ENCODE measurements at places on chromosomes 5 and 9.

- DNase-seq: no peak
Measured at GRCh38 chr9:98642661-98643312, 65.9 kb downstream of the GABBR2 start.

DNA sequence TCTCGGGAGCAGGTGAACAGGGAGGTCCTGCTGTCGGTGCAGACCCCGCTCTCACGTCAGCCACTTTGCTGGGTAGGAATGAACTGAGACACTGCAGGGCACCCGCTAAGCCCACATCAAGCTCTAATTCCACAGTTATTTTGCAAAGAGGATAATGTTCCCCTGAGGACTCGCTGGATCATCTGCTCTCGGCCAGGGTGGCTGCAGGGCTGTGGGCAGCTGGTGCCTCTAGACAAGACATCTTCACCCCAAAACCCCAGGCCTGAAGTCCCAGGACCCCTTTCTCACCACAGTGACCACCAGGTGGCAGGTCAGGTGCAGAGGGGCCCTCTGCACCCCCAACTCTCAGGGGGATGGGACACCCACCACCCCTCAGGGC lies 135.1 kb upstream of the PPP1R26 start:
- DNase-seq: no peak

- DNase-seq: no peak
Measured at GRCh38 chr9:129164246-129164930, 13.7 kb downstream of the IER5L start.

DNA sequence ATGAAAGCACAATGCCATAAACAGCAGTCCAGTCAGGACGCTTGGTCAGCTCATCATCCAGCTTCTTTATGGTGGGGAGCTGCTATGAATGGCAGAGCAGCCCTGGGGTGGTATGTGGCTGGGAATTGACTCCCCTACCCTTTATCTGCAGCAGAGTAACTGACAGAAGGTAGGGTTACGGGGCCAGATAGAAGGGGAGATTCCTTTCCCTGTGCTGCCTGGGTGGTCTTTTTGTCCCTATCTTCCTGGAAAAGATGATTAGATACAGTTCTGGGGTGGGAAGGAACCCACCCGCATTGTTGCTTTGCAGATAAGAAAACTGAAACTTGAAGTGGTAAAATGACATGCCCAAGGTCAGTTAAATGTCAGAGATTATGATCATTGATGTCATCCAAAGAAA lies 405.5 kb downstream of the ARHGEF28 start:
- no peak for DNase-seq

DNA sequence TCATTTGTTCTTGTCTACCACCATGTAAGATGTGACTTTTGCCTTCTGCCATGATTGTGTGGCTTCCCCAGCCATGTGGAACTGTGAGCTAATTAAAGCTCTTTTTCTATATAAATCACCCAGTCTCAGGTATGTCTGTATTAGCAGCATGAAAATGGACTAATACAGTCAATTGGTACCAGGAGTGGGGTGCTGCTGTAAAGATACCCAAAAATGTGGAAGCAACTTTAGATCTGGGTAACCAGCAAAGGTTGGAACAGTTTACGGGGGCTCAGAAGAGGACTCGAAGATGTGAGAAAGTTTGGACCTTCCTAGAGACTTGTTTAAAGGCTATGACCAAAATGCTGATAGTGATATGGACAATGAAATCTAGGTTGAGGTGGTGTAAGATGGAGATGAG lies 488.9 kb downstream of the ISL1 start:
- no peak for DNase-seq

- DNase-seq: no peak
Measured at GRCh38 chr9:130663258-130663976, 977 bp upstream of the PRDM12 start.

DNA sequence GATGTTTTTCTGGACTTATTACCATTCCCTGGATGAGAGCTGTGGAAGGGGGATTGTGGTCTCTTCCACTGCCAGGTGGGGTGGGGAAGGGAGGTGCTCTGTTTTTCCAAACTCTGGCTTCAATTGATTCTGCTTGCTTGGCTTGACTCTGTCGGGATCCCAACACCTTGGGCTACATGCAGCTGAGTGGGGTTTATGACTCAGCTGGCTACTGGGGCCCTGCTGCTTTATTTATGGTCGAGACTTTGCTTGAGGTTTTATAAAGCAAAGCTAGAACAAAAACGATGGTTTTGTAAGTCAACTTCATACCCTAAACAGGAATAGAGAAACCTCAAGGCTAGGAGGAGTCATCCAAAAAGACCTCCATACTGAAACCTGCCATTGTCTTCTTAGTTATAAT lies 76.3 kb downstream of the AOPEP start:
- no peak for DNase-seq
